Left kidney (tissue), 8 donors: ENCODE measurements at places on chromosomes 4 and X. TPM values are rescaled to one million over a fixed set of nuclear protein-coding genes. Genes with fewer than 3 reads are reported as not detected.

Gene MTNR1A
- 1.7 TPM for polyA plus RNA-seq

Gene CDKL2
- polyA plus RNA-seq, result 18.0 TPM

Gene TMLHE
- 29.1 TPM for polyA plus RNA-seq

Gene RBM10
- 46.4 TPM for polyA plus RNA-seq

Gene ARHGEF38
- polyA plus RNA-seq, result 5.9 TPM

Gene CYTL1
- polyA plus RNA-seq, result 8.9 TPM

Gene ADH5
- 278 TPM for polyA plus RNA-seq

Gene FGD1
- polyA plus RNA-seq, result 18.4 TPM

Gene NUDT6
- 26.2 TPM for polyA plus RNA-seq

Gene ABLIM2
- polyA plus RNA-seq, result 6.8 TPM

DNA sequence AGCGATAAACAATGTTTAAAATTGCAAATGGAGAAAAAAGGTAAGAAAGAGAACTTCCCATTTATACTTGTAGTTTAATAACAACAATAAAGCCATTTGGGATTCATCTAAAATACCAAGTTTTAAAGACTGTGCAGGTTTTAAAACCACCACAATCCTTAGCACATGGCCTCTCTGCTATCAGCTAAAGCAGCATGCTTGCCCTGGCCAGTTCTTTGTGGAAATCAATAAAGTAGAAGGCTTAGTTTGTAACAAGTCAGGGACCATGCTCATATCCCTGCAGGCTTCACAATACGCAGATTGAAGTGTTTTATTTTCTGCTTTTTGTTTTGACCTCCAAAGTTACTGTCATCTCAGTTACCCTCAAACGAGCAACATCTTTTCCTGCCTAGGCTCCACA is 249.5 kb downstream of the INPP4B start:
- DNase-seq, result no peak

- DNase-seq, result no peak
These were observed 2.7 kb downstream of the PNMA6E start for GRCh38 chrX:153398275-153398960.

DNA sequence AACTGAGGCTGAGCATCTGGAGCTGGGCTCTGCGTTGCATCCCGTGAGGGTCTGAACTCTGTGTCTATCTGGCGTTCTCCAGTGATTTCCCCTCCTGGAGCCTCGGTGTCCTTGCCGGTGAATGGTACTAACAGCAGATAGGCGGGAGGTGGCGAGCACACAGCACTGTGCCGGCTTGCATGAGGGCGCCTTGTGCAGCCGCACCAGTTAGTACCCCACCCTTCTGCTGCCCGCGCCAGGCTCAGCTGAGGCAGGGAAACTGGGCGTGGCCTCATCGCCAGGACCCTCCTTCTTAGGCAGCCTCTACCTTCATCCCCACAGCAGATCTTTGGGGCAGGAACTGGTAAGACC is 42.7 kb downstream of the SORCS2 start:
- DNase-seq, result no peak

GRCh38 chrX:38192007-38192810 is 28.5 kb downstream of the SRPX start:
- DNase-seq, result no peak

DNA sequence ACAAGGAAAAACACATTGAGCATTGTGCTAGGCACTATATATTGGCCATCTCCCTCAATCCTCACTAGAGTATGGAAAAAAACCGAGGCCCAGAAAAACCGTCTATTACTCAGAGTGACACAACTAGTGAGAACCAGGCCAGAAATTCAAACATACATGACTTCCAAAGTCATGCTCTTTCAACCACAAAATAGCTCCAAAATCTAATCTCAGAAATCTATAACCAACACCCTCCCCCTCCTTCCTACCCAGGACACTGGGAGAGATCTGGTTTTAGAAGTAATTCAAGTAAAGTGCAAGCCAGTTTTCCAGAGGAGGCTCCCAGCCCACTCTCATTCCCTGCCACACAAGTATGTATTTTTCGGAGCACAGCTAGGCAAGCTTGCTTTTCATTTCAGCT is 7.6 kb downstream of the HS3ST1 start:
- no peak for DNase-seq

DNA sequence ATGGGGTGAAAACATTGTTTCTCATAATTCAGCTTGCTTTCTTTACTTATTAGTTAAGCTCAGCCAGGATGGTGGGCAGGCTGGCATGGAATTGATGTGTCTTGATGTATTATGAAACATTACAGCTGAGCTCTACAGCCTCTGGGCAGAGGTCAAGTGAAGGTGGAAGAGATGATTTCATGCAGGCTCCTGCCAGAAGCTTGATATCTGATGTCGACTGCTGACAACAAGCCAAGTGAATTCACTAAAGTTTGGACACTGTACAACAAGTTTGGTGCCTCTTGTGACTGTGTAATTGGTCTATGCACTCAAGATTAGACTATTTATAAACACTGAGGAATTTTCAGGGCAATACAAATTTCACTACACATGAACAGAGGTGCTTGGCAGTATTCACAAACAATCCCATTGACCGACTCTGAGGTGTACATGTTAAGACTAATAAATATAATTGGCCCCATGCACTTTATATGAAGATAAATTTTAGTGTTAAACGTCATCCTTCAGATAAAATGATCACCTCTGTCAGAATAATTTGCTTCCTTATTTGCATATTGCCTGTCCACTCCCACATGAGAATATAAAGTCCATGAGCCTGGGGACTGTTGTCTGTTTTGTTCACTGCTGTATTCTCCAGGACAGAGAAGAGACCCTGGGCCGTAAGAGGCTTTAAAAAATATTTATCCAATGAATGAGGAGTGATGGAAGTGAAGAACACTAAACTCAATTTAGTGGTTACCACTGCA is 612.2 kb downstream of the IQCM start:
- no peak for DNase-seq

GRCh38 chr4:20881658-20882057 is 181.4 kb downstream of the PACRGL start:
- DNase-seq, result no peak

- peak; percentile 10 for DNase-seq
These were observed 186.3 kb upstream of the INTU start for GRCh38 chr4:127446427-127446885.

GRCh38 chrX:103565197-103565596 is 20.1 kb upstream of the TCEAL4 start:
- DNase-seq, result no peak

DNA sequence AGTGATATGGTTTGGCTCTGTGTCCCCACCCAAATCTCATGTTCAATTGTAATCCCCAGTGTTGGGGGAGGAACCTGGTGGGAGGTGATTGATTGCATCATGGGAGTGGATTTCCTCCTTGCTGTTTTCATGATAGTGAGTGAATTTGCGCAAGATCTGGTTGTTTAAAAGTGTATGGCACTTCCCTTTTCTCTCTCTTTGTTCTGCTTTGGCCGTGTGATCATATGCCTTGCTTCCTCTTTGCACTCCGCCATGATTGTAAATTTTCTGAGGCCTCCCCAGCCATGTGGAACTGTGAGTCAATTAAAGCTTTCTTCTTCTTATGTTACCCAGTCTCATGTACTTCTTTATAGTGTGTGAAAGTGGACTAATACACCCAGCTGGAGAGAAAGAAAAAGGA is 113.0 kb upstream of the AADAT start:
- no peak for DNase-seq

- no peak for DNase-seq
These were observed 23.3 kb upstream of the MGST2 start for GRCh38 chr4:139642364-139642763.

- no peak for DNase-seq
These were observed 170.5 kb downstream of the PALLD start for GRCh38 chr4:168667376-168667775.

GRCh38 chr4:97359826-97360225 is 783.5 kb downstream of the STPG2 start:
- DNase-seq, result no peak

DNA sequence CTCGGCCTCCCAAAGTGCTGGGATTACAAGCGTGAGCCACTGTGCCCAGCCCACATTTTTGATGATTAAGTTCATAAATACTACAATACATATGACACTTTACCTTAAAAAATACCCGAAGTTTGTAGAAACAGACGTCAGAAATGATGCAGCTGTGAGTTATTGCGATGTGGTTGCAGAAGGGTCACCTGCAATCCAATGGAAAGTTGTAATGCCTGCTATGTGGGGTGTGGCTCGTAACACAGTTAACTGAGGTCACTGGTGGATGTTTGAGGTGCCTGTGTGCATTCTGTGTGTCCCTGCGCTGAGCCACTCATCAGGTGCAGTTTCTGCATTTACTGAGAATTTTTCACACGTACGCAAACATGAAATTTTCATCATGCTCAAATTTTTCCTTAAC is 64.1 kb downstream of the ANXA5 start:
- no peak for DNase-seq

- DNase-seq, result no peak
These were observed 23.3 kb downstream of the AMER1 start for GRCh38 chrX:64182208-64182607.

- no peak for DNase-seq
These were observed 51.8 kb downstream of the CHRDL1 start for GRCh38 chrX:110743679-110744340.

GRCh38 chr4:81427344-81427821 is 44.3 kb downstream of the RASGEF1B start:
- DNase-seq, result no peak

DNA sequence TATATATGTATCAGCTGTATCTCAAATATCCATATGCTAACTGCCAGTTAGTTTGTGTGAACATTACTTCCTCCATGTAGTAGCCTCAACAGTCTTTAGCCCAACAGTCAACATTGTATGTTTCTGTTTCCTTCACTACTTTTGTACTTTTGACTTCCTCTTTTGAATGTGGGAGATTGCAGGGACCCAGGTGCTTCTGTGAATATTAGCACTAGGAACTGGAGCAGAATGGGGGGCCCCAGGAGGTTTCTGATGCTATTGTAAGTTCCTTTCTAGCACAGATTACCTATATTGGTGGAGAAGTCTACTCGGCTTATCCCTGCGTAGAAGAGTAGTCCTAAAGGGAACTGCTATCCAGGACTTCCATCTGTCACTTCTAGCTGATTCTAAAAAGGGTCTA is 2.3 kb downstream of the PLAC8 start:
- DNase-seq, result no peak

DNA sequence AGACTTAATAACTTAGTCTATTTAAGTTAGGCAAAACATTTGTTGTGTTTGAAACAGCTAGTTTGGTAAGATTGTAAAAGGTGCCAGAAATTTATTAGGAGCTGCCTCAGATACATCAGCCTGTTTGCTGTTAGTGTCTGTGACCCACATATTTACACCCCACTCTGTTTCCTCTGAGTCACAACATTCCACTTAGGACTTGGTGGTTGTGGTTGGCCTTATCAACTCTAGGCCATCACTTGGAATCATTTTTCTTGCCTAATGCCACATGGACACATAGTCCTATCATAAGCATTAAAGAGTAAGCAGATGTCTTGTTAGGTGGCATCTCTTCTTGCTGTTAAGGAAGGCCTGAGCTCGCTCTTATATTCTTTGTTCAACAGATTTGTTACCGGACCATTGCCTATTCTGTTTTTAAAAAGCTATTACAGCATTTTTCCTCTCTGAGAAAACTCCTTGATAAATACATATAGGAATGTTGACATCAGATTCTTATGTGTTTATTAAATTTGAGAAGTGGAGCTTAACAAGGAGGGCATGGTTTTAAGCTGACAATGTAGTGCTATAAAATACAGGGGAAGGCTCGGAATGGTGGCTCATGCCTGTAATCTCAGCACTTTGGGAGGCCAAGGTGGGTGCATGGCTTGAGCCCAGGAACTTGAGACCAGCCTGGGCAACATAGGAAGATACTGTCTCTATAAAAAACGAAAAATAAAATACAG is 51.2 kb upstream of the PGRMC2 start:
- DNase-seq, result no peak

GRCh38 chrX:45823536-45823935 is 622.9 kb upstream of the DIPK2B start:
- no peak for DNase-seq
